Stimulated activated CD4-positive, alpha-beta T cell treated with anti-CD3 and anti-CD28 coated beads, TNF-alpha, amount 100 ng/mL, for 1 hour (primary cell): ENCODE measurements at places on chromosomes 7 and 10.

DNA sequence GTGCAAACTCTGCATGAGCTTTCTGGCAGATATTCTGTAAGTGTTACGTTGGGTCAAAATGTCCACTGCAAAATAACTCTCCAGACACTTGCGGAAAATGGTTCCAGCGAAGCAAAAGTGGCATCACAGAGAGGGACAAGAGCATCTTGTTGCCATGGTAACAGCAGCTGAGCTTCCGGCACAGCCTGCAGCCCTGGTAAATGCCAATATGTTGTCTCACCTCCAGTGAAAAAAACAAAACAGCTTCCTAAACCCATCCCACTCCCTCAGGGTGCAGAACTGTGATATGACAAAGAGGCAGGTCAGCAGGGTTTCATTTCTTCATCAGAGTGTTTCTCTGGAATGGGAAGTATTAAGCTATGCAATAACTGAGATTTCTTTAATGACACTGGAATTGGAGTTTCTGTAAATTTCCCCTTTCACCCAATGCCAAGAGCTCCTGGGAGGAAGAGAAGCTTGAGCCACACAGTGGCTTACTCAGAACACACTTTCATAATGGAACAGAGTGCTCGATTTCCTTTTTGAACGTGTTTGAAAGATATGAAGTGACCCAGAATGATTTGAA, 65.6 kb downstream of the FOXI2 start:
- DNase-seq: no peak

GRCh38 chr7:131621652-131622051, 65.2 kb upstream of the PODXL start:
- no peak for DNase-seq

- no peak for DNase-seq
These were observed 208.2 kb upstream of the INHBA start for GRCh38 chr7:41910940-41911600.

- DNase-seq: no peak
These were observed 1050.7 kb downstream of the SORCS3 start for GRCh38 chr10:105691811-105692210.

- DNase-seq: no peak
These were observed 220.3 kb downstream of the EBF3 start for GRCh38 chr10:129743738-129744133.

- DNase-seq: no peak
These were observed 336.7 kb downstream of the C7orf25 start for GRCh38 chr7:42575171-42575570.

DNA sequence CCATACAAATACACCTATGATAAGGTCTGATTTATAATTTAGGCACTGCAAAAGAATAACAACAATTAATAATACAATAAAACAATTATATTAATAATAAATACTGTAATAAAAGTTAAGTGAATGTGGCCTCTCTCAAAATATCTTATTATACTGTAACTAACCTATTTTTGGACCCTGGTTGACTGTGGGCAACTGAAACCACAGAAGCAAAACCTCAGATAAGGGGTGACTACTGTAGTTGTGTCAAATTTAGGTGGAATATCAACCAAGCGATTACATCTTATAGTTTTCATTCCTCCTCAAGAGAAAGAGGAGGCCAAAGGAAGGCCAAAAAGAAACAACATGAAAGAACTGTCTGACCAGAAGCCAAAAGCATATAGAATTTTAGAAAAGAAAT, 103.9 kb downstream of the SKAP2 start:
- DNase-seq: no peak

DNA sequence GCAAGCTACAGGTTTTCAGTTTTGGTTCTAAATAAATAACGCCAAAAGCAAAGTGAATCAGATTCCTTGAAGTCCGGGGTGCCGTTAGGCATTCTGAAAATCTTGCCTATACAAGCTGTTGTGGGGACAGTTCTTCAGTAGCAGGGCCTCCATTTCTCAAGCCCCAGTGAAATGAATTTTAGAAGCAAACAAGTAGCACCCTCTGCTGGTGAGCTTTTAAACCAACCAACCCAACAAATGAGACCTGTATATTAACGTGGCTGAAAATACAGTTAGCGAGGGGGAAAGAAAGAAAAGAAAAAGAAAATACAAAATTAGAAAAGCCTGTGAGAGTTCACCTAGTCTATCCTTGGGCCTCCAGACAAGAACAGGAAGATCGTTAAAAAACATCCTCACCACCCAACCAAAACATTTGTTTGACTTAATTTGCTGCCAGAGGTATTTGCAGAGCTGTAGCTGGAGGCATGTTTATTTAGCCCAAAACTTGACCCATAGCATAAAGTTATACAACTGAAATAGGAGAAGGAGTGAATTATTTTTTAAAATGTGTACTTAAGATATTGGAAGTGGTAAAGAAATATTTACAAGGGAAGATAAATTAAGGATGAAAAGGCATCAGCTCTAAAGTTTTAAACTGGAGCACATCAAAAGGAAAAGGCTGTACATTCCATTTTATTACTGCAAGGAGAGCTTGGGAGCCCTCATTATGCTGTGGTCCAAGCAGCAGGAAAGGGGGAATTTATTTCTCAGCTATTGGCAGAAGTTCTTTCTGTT, 98.9 kb downstream of the DYNC1I1 start:
- no peak for DNase-seq

DNA sequence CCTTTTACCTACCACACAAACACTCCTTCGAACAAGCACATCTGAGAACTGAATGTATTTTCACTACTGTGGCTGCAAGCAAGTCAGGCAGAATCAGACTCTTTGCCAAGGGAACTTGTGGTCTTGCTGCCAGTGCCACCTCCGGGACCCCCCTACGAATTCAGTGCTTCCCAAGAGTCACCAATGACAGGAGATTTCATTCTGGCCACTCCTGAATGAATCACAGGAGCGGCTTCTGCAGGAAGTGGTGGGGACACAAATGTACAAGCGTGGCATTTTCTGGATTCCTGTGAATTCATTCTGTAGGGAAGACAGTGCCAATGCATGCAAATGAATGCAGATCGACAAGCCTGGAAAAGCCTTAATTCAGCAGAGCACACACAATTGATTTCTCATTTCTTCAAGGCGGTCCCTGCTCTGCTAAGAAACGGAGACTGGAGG, 161.2 kb downstream of the CAMK1D start:
- DNase-seq: no peak
